ENCODE measurements at places on chromosomes 7 and 10. TPM values are rescaled to one million over a fixed set of nuclear protein-coding genes. Genes with fewer than 3 reads are reported as not detected.

The TRDMT1 gene
- 4.9 TPM for total RNA-seq

The CYP26C1 gene
- 0.33 TPM for total RNA-seq

The FOXI2 gene
- not detected for total RNA-seq

The SLC26A4 gene
- 3.4 TPM for total RNA-seq

All from pulmonary artery endothelial cell (primary cell).